Activated gamma-delta T cell treated with anti-CD3 and anti-CD28 coated beads, Interleukin-2, amount 50 U/mL, for 16 hours (primary cell): ENCODE measurements at places on chromosomes 12 and 14.

- DNase-seq: no peak
Measured at GRCh38 chr14:75752907-75753594, 92.0 kb downstream of the TTLL5 start.

DNA sequence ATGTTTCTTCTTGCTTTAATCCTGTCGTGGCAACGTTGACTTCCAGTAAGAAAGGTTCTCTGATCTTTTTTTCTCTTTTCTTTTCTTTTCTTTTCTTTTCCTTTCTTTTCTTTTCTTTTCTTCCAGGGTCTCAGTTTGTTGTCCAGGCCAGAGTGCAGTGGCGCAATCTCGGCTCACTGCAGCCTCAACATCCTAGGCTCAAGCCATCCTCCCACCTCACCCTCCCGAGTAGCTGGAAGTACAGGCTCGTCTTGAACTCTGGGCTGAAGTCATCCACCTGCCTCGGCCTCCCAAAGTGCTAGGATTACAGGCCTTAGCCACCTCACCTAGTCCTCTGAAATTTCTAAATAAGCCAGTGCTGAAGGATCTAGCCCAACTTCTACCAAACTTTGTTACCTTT is 1.3 kb upstream of the MAP3K9 start:
- DNase-seq: no peak

- DNase-seq: no peak
Measured at GRCh38 chr14:101495827-101496775, 65.2 kb upstream of the DIO3 start.

DNA sequence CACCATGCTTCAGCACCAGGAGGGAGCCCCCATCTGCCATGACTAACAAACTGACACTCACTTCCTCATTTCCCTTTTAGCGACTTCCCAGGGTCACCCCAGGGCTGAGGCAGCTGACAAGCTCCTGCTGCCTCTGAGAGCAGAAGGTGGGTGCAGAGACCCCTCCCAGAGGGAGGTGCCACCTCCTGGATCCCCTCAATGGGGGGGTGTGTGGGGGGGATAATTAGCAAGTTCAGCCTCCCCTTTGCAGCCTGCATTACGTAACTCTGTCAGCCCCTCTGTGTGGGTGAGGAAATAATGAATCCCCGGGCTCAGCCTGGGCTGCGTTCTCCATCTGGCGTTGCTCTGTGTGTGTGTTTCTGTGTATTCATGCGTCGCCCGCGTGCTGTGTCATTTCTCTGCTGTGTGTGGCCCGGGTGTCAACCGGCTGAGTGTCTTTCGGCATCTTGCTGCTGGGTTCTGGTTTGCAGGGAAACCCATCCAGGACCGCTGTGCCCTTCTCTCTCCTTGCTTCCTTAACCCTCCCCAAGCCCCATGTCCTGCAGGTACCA is 28.0 kb downstream of the NOS1 start:
- DNase-seq: no peak

DNA sequence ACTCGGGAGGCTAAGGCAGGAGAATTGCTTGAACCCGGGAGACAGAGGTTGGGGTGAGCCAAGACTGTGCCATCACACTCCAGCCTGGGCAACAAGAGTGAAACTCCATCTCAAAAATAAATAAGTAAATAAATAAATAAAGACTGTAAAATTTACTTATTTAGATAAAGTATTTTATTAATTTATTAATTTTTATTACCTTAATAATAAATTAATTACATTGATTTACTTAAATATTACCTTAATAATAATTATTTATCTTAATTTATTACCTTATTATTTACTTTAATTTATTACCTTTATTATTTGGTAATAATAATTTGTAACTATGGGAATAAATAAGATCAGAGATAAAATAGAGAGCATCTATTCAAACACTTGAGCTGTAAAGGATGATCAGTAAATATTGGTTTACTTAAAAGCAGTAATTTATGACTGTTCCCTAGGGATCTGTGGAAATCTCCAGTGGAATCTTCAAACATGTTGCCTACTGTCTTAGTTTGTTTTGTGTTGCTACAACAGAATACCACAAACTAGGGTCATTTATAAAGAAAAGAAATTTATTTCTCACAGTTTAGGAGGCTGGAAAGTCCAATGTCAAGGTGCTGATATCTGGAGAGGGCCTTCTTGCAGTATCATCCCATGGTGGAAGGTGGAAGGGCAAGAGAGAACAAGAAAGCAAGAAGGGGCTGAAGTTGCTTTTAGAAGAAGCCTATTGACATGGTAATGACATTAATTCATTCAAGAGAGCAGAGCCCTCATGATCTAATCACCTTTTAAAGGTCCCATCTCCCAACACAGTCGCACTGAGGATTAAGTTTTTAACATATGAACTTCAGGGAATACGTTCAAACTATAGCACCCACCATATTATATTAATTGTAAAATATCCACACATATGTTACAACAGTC is 37.1 kb downstream of the SOCS2 start:
- no peak for DNase-seq

- no peak for DNase-seq
Measured at GRCh38 chr12:114671066-114671442, 12.9 kb downstream of the TBX3 start.

- DNase-seq: no peak
Measured at GRCh38 chr14:23446291-23446851, 10.9 kb upstream of the MYH7 start.

DNA sequence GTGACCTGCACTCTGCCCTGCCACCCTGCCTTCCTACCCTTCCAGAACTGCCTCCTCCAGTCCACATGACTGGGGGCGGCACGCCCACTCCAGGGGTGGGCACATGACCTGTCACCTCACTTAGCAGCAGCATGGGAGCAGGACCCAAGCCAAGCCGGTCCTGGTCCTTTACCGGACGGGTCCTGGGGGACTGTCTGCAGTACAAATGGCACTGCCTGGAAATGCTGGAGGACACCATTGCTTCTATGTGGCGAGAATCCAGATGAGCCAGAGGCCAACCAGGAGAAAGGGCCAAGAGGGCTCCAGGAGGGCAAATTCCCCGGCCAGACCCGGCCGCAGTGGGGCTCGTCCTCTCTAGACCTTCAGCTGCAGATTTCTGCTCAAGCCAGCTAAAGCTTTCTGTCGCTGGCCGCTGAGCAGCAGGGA is 33.1 kb downstream of the ITPK1 start:
- DNase-seq: no peak

DNA sequence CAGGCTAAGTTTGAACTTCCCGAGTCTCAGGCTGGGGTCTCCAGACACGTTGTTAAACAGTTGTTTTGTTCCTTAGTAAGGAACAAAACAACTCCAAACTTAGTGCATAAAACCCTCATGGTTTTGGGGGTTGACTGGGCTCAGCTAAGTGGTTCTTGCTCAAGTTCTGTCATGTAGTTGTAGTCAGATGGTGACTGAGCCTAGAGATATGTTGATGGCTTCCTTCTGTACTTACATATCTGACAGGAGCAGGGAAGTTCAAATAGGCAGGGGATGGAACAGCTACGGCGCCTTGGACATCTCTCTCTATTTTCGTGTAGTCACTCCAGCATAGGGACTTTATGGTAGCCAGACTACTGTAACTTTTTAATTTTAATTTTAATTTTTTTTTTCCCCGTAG is 45.7 kb downstream of the SPATS2 start:
- DNase-seq: no peak

GRCh38 chr12:27814851-27815591 is 35.0 kb upstream of the MANSC4 start:
- DNase-seq: no peak

- no peak for DNase-seq
Measured at GRCh38 chr12:130709151-130709970, 6.7 kb downstream of the RIMBP2 start.

DNA sequence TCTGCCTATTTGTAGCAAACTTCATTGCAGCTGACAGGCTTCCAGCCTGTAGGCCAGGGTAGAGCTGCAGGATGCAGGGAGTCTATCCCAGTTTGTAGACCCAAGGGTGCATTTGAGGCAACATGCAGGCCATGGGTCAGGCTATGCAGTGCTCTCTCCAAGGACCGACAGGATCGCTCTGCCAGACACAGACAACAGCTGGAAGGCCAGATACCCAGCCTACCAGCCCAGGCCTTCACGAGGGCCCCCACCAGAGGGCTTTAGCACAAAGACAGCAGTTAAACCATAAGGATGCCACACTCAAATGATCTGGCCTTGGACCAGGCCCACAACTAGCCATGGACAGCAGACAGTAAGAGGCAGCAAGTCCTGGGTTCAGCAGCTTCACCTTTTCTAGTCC is 10.3 kb downstream of the KCTD10 start:
- DNase-seq: no peak

- no peak for DNase-seq
Measured at GRCh38 chr12:117098361-117099217, 627 bp downstream of the TESC start.

DNA sequence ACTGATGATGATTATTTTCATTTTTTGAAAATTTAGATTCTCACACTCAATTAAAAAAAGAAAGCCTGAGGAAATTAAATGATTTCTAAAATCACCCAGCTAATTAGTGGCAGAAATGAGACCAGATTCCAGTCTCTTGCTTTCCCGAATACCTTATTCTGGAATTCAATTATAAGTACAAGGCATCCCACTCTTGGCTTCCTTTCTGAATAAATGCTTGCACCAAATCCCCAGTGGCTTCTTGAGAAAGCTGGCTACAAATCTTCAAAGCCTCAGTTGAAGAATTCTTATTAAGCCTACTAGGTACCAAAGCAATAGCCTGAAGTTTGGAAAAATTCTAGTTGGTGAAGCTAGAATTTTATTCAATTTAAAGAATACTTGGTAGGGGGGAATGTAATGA is 476.6 kb downstream of the DIO2 start:
- no peak for DNase-seq

- DNase-seq: no peak
Measured at GRCh38 chr14:38762845-38763244, 340.2 kb downstream of the SEC23A start.

- no peak for DNase-seq
Measured at GRCh38 chr12:129561304-129561703, 342.5 kb downstream of the TMEM132D start.

DNA sequence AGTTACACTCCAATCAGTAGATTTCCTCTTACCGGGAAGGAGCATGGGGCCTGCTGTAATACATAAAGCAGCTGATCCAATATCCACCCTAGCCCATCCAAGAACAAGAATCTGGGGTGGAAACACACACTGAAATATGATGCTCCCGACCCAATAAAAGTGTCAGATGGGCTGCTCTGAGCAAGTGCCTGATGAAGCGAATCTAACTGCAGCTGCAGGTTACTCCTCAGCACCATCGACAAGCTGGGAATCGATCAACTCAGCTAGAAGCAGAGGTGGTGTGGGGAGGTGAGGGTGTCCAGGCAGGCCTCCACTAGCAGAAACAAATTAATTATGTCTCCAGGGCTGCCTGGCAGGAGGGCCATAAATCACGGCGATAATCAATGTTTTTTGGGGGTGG is 64.0 kb upstream of the WSCD2 start:
- DNase-seq: no peak

- no peak for DNase-seq
Measured at GRCh38 chr12:75964150-75964549, 67.4 kb downstream of the PHLDA1 start.

GRCh38 chr12:99454539-99455172 is 192.9 kb upstream of the GARIN6 start:
- DNase-seq: no peak

DNA sequence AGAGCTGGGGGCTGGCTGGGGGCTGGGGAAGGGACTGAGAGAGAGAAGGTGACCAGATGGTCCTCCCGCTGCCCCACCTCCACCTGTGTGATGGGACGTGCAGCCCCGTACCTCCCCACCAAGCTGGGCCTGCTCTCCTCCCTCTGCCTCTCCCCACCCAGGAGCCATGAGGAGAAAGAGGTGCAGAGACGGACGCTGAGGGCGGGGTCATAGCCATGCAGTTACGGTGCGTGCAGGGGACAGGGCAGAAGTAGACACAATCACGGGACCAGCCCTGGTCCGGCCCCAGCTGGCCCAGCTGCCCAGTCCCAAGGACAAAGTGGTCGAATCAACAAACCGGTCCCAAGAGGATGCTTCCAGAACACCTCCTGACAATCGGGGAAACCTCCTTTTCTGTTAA is 33.2 kb downstream of the RFLNA start:
- DNase-seq: no peak

DNA sequence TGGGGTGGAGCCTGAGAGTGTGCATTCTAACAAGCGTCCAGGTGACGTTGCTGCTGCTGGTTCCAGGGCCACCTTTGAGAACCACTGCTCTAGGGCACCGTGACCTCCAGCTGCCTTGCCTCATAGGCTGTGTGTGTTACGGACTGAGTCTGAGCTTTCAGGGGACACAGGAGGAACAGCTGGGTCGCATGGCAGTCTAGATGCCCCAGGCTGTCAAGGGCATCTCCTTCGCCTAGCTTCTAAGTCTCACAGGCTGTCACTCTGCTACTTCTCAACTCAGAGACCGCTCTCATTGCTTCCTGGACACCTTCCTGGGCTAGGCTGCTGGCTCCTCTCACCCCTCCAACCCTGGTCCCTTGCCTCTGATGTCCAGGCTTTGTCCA is 965 bp downstream of the KRT73 start:
- DNase-seq: no peak

GRCh38 chr12:108665608-108666202 is 32.0 kb upstream of the SELPLG start:
- DNase-seq: no peak

- DNase-seq: no peak
Measured at GRCh38 chr12:92301356-92301755, 155.7 kb upstream of the BTG1 start.

GRCh38 chr14:69040353-69040752 is 61.3 kb upstream of the ACTN1 start:
- no peak for DNase-seq

GRCh38 chr12:53804429-53804828 is 52.6 kb upstream of the CISTR start:
- no peak for DNase-seq

DNA sequence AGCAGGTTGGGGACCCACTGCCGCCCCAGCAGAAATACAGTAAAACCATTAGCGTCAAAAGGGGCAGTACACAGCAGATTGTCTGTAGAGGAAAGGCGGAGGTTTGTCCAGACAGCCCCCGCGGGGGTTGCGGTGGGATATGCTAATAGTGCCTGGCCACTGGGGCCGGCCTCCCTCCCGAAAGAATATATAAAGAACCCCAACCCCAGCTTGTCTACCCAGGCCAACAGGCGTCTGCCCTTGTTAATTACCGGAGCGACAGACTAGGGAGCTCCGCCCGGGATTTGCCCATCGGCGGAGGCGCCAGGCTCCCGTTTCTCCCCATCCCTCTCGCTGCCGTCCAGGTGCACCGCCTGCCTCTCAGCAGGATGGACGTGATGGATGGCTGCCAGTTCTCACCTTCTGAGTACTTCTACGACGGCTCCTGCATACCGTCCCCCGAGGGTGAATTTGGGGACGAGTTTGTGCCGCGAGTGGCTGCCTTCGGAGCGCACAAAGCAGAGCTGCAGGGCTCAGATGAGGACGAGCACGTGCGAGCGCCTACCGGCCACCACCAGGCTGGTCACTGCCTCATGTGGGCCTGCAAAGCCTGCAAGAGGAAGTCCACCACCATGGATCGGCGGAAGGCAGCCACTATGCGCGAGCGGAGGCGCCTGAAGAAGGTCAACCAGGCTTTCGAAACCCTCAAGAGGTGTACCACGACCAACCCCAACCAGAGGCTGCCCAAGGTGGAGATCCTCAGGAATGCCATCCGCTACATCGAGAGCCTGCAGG is at the start of gene MYF5:
Gene MYF5, plus strand, starts transcription at position 217 of the 774 bp plus-strand sequence. Its CDS starts 152 bp downstream, at position 369.
- no peak for DNase-seq

- no peak for DNase-seq
Measured at GRCh38 chr12:1534748-1535147, 59.6 kb downstream of the FBXL14 start.

- no peak for DNase-seq
Measured at GRCh38 chr14:63855281-63855680, 2.5 kb downstream of the SYNE2 start.

GRCh38 chr12:53999559-54000115 is 324 bp upstream of the HOXC9 start:
- no peak for DNase-seq
